GF-D8 (cell line): ENCODE measurements at places on chromosomes 7 and 10.

GRCh38 chr10:8104005-8104404 lies 49.5 kb downstream of the GATA3 start:
- DNase-seq = no peak

GRCh38 chr7:100685049-100685605 lies 8.9 kb downstream of the GIGYF1 start:
- no peak for DNase-seq

DNA sequence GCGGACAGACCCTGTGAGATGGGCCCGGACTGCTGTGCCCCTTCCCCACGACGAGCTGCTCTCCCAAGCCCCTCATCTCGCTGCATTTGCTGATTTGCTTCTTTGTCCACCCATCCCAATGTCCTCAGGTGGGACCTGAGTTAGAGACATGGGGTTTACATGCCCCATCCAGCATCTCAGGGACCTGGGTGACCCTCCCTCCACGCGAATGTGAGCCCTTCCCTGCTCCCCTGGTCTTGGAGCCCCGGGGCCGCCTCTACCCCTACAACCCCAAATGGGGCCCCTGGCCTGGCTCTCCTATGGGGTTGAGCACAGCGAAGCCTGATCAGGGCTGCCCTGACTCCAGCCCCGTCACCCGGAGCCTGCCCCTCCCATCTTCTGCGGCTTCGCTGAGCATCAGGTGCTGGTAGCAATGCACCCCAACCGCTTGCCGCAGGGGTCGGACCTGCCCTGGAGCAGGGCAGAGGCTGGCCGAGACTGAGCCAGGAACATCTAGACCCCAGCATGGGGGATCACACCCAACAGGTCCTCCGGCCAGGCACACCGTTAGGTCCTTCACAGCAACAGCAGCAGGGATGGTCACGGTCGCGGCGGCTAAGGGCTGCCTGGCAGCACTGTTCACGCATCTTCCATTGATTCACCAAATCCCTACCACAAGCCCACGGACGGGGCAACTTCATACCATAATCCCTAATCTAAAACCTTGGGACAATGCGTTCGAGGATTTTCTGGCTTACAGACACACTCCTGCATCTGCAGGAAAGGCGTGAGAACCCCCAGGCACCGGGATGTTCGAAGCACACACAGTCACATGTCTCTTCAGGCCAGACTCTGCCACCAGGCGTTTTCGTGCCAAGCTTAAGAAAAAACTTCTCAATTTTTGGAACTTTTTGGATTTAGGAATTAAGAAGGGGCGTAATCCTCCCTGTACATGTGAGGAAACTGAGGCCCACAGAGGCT lies 15.5 kb downstream of the WDR86 start:
- DNase-seq = no peak

- DNase-seq = no peak
Observed at GRCh38 chr10:33937036-33937730, 602.7 kb upstream of the NRP1 start.

GRCh38 chr10:103145860-103146466 lies 47.1 kb downstream of the NT5C2 start:
- no peak for DNase-seq

DNA sequence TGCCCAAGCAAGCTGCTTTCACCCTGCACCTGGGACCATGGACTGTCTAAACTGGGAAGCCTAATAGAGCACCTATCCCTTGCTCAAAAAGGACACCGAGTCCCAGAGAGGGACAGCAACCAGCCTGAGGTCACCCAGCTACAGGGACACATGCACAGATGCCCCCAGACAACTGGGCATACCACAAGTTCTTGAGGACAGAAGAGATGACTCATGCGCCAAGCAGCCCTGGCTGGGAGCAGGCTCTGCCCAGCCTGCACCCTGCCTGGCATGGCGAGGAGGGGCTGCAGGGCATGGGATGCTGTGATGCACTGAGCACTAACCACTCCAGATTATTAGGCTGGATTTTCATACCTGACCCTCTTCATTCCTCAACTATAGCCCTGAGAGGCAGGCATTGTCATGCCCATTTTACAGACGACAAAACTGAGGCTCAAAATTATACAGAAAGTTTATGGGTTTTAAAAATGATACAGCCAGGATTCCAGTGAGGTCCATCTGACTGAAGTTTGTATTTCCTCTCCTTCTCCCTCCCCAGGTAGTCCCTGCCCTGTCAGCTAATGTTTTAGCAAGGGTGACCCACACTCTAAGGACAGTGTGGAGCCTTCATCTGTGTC lies 289.3 kb upstream of the ZMIZ1 start:
- no peak for DNase-seq

GRCh38 chr10:30384701-30385201 lies 35.7 kb upstream of the MTPAP start:
- DNase-seq = no peak

DNA sequence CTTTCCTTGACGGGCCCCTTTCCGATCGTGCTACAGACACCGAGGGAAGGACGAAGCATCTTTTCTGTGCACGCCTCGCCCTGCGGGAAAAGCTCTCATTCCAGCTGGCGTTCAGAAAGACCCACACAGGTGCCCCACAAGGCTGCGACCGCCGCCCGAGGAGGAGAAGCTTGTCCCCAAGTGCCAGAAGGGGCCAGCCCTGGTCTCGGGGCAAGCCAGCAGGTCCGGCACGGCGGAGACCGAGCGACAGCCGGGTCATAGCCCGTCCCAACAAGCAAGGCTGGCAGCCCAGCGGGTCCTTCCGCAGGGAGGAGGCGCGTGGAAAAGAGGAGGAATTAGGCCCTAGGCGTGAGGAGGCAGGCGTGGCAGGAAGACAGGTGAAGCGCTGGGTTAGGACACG lies 62.7 kb downstream of the TNRC18 start:
- DNase-seq = no peak

GRCh38 chr10:33703501-33704213 lies 369.2 kb upstream of the NRP1 start:
- no peak for DNase-seq

DNA sequence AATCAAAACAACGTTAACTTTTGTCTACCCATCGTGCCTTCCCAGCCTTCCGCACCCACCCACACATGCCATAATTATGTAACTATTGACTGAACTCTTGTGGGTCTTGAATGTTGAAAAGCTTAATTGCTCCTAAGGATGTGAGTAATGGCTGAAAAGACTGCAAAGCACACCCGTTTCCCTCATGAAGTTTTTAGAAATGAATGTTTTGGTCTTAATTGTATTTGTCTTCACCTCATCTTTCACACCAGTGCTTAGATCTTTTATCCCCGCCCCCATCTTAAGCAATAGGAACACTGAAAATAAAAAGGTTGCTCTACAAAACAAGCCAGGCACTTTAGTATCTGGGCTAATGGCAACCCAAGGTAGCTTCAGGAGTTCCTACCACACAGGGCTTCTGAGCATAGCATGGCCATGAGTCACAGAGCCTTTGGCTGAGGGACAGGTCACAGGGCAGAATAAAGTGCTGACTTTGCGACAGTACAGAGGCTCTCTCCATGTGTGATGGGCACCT lies 690.5 kb downstream of the PARD3 start:
- DNase-seq = no peak

DNA sequence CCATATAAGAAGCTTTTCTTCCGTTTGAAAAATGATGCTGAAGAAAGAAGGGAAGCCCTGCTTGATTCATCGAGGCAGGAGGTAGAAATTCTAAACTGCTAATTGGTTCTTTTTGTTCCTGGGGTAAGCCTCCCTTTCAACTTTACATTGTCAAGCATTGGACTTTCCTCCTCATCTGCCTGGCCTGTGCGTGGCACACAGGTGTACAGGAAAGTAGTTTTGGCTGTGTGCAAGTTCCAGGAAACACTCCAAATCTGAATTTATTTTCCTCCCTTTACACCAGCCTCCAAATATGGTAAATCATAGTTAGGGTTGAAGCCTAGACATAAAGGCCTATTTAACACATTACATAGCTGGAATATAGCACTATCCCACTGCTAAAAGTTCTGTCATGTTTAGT lies 18.2 kb upstream of the RELN start:
- no peak for DNase-seq

GRCh38 chr10:4373612-4374011 lies 452.4 kb upstream of the AKR1E2 start:
- no peak for DNase-seq

DNA sequence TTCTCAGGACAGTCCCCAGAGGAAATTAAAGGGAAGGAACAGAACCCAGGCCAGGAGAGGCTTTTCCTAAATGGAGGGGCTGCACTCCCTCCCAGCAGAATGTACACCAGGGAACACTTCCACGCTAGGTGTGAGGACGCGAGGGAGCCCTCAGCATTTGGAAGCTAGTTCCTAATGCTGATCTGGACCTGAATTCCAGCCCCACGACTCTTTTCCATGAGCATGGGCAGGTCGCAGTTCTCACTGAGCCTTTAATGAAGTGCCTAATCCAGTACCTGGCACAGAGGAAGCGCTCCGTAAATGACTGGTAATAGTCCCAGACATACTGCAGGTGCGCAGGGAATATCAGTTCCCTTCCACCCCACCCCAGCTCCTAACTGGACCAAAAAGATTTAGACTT lies 1.1 kb downstream of the ALOX5 start:
- DNase-seq = no peak

GRCh38 chr7:132055336-132056120 lies 499.1 kb upstream of the PODXL start:
- DNase-seq = no peak

- DNase-seq = peak; percentile 39
Observed at GRCh38 chr7:43647673-43648472, 65.0 kb downstream of the STK17A start.

DNA sequence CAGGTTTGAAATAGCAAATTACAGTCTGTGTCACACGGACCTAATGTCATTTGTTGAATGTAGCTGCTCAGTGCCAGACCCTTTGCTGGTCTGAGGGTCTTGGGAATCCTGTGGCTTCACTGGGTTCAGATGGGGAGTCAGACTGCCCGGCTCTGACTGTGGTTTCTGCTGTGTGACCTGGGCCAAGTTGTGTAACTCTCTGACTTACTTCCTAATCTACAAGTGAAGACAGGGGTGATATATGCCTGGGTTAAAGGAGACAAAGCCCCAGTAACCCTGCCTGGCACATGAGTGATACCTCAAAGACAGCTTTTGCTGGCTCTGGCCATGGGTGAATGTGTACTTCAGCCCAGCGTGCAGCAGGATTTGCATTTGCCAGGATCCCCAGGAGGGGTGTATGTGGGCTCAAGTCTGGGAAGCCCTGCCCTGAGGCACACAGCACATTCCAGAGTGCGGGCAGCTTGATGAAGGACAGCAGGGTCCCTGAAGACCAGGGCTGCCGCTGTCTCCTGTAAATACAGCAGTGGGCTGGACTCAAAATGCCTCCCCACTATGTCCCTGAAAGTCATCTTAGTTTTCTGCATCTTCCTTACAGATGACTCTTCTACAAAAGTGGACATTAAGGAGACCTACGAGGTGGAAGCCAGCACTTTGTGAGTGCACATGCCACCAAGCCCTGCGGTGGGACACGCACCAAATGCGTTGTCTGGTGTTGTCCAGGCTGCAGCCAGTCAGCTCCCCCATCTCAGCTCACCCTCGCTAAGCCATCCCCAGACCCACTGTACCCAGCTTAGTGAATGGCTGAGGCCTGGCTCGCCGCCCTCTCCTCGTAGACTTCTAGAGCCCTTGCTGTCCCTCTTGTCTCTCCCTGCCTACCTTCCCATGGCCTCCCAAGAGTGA lies 16.4 kb downstream of the NACAD start:
- DNase-seq = peak; percentile 18

GRCh38 chr7:21707566-21707965 lies 164.7 kb downstream of the DNAH11 start:
- DNase-seq = no peak

- DNase-seq = no peak
Observed at GRCh38 chr10:114431414-114432135, 27.3 kb upstream of the AFAP1L2 start.

- no peak for DNase-seq
Observed at GRCh38 chr7:17105701-17106100, 192.8 kb upstream of the AHR start.

- DNase-seq = no peak
Observed at GRCh38 chr7:52749880-52750279, 285.6 kb upstream of the POM121L12 start.

DNA sequence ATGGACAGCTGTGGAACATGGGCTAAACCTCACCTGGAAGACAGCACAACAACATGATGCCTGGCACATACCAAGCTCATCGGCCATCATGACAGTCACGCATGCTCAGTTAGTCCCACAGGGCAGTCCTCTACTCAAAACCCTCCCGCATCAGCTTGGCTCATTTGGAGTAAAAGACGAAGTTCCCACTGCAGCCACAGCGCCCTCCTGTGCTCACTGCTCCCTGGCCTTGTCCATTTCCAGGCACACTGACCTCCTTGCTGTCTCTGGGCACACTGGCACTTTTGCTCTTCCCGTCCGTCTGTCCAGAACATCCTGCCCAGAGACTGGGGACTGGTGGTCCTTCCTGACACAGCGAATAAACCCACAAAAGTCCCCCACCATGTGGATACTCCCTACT lies 66.2 kb downstream of the LARP4B start:
- DNase-seq = no peak

- no peak for DNase-seq
Observed at GRCh38 chr10:107013258-107014006, 151.1 kb downstream of the SORCS1 start.

- no peak for DNase-seq
Observed at GRCh38 chr7:42407021-42407710, 170.2 kb upstream of the GLI3 start.

GRCh38 chr7:24337180-24337579 lies 53.2 kb downstream of the NPY start:
- no peak for DNase-seq

DNA sequence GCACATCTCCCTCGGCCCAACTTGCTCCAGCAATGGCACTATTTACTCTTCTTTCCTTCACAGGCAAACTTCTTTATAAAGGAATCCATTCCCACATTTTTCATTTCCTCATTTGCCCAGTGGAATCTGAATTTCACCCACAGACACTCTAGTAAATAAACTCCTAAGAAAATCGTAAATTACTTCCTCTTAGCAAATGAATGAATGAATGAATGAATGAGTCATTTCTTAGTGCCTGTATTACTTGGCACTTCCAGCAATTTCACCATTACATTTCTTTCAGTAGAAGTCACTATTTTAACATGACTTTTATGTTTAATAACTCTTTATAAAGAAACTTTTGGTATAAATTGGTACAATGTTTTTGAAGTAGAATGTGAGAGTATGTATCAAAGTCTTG lies 55.7 kb downstream of the DDC start:
- no peak for DNase-seq

- no peak for DNase-seq
Observed at GRCh38 chr7:5406957-5407945, 16.4 kb downstream of the TNRC18 start.

GRCh38 chr10:118342638-118343020 lies 505 bp upstream of the FAM204A start:
- no peak for DNase-seq

DNA sequence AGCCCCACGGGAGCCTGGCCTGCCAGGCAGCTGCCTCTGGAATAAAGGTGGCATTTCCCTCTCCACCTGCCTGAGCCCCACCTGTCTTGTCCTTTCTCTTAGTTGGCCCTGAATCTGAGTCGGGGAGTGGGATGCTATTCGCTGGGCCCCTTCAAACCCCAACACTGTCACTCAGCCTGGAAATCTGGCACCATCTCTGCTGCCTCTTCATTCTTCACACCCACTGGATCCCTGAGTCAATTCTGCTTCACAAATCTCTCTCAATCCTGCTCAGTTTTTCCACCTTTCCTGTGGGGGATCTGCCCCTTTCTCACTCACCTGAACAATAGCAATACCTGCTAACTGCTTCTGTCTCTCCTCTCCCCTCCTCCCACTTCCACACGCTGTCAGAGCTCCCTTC lies 10.6 kb downstream of the CRTAC1 start:
- DNase-seq = no peak
